ENCODE measurements at places on chromosomes 2 and 18.

GRCh38 chr2:84938194-84938879, 32.6 kb upstream of the KCMF1 start:
- DNase-seq = no peak

DNA sequence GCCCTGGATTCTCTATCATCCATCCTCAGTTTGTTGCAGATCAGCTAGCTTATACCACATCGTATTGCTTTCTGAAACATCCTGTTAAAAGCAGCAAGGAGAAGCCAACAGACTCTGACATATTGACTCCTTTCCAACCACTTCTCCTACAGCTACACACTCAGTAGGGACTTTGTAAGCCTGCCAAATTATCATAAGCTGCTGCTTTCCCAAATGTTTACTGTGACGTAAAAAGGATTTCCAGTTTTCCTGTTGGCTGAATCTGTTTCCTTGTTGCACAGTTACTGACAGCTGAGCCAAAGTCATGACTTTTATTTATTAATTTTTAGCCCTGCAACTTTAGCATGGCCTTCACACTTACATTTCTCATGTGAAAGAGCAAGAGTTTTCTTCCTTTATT, 294.3 kb downstream of the KCNJ3 start:
- no peak for DNase-seq

GRCh38 chr2:56590611-56591010, 406.8 kb downstream of the CCDC85A start:
- DNase-seq = no peak

- no peak for DNase-seq
Measured at GRCh38 chr2:160613466-160614153, 120.0 kb upstream of the RBMS1 start.

DNA sequence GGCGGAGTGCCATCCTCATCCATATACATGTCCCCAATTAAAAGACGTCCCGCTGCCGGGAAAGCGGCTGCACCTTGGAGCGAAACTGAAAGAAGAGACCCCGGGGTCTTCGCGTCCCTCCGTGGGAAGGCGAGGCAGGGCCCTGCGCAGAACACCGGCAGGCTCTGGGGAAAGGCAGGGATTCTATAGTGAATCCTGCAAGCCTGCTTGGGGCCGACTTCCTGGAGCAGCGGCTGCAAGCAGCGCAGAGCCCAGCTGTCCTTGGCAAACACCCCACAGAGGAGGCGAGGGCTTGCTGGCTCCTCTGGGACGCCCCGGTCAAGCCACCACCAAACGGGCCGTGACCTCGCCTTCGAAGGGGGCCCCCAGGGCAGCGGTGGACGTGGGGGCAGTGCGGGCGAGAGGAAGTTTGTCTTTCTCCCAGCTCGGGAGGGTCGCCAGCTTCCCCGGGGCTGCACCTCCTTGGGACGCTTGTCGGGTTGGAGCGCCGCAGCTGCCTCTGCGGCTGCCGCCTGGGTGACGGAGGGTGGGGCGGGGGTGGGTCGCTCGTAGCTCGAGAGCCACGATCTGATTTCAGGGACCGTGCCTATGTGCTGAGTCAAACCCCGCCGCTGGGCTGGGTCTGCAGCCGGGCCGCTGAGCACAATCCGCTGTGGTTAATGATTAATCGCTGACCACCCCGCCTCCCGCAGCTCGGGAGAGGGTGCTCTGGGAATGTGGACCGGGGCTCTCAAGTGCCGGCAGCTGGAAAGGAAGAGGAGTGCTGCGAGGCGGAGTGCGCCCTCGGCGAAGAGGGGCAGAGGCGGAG, 486 bp upstream of the GPR39 start:
- DNase-seq = no peak

GRCh38 chr2:111045771-111046444, 74.8 kb upstream of the BCL2L11 start:
- no peak for DNase-seq

- DNase-seq = peak; percentile 47
Measured at GRCh38 chr18:71784777-71785176, 759.4 kb downstream of the CBLN2 start.

GRCh38 chr2:217414429-217414828, 554.6 kb upstream of the TNP1 start:
- no peak for DNase-seq

- DNase-seq = no peak
Measured at GRCh38 chr18:9109523-9109922, 7.0 kb downstream of the NDUFV2 start.

- no peak for DNase-seq
Measured at GRCh38 chr18:58235001-58235436, 191.0 kb downstream of the NEDD4L start.

DNA sequence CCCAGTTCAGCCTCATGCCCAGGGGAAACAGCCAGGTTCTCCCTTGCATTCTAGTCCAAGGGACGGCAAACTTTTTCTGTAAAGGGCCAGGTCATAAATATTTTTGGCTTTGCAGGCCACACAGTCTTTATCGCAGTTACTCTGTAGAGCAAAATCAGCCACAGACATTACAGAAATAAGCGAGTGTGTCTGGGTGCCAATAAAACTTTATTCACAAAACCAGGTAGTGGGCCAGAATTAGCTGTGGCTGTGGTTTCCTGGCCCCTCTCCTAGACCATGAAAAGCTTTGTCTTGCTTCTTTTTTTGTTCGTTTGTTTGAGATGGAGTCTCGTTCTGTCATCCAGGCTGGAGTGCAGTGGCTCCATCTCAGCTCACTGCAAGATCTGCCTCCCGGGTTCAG, 80.1 kb downstream of the EIPR1 start:
- no peak for DNase-seq

DNA sequence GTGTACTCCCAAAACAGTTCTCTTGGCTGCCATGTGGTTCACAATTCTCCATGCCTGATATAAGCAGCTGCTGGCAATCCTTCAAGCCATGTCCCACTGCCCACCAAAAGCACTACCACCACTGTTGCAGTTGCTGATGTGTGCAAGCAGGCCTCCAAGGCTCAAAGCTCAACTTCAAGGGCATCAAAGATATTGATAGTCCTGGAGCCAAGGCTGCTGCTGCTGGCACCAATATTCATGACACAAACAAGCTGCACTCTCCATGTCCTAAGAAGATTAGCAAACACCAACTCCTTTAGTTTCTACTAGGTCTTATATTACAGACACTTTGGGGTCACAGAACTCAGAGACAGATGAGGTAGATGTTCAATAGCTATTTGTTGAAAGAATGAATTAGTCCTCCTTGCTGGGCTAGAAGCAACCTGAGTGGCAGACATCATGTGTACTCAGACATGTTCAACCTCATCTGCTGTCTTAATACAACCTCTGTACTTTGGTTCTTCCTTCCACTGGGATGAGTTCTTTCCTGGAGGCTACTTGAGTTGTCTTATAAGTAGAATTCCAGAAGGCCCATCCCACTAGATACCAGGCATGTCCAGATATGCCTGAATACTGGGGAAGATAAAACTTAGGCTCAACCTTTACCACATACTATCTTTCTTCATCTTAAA, 104.5 kb upstream of the UGP2 start:
- DNase-seq = no peak

- DNase-seq = no peak
Measured at GRCh38 chr18:56314396-56314795, 324.0 kb downstream of the TXNL1 start.

- no peak for DNase-seq
Measured at GRCh38 chr2:107730898-107731297, 95.8 kb upstream of the RGPD4 start.

DNA sequence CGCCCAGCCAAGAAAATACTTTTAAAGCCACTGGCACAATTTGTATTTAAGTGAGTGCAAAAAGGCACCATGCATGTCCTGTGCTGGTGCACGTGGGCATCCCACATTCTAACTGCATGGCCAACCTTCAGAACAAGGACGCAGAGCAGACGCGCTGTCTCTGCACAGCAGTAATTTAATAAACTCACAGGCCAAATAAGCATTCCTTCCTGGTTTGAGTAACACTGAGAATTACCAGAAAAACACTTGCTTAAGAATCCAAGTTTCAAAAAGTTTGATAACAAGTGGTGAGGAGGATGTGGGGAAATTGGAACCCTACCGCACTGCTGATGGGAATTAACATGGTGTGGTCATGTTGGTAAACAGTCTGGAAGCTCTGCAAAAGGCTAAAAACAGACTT, 38.7 kb downstream of the RPL31 start:
- no peak for DNase-seq

GRCh38 chr2:64769392-64770044, 115.8 kb upstream of the SERTAD2 start:
- no peak for DNase-seq

GRCh38 chr2:207930747-207931146, 94.6 kb downstream of the PLEKHM3 start:
- DNase-seq = no peak

- DNase-seq = no peak
Measured at GRCh38 chr2:1801541-1801940, 57.2 kb upstream of the PXDN start.

- no peak for DNase-seq
Measured at GRCh38 chr2:46886268-46887027, 29.2 kb downstream of the MCFD2 start.

DNA sequence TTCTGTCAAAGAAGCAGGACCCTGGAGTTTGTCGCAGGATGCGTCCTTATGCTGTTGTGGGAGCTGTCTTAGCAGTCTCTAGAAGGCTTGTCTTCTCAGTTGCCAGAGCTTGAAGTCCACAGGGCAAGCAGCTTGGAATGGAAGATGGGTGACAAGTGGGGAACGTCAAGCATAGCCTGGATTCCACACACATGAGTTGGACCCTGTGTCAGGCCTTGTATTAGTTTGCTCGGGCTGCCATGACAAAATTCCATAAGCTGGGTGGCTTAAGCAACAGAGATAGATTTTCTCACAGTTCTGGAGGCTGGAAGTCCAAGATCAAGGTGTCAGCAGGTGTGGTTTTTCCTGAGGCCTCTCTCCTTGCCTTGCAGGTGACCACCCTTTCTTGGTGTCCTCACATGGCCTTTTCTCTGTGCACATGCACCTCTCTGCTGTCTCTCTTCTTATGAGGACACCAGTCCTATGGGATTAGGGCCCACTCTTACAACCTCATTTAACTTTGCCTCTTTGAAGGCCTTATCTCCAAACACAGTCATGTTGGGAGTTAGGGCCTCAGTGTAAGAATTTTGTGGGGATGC, 51.3 kb downstream of the THNSL2 start:
- no peak for DNase-seq

DNA sequence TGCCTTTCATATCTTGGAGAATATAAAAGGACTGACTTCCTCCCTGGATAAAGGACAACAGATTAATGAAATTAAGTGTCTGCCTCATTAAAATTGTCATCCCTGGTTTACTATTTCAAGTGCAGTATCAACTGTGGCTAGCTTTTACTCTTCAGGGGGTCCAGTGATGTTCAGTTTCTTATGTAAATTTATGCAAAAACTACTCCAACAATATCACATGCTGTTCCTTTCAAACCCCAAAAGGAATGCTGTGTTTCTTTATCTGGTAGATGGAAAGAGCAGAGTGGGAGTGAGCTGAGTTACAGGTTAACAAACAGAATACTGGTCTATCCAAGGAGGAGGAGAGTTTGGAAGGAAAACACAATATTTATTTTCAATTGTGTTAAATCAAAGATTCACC, 283.7 kb upstream of the VWC2L start:
- DNase-seq = peak; percentile 45

DNA sequence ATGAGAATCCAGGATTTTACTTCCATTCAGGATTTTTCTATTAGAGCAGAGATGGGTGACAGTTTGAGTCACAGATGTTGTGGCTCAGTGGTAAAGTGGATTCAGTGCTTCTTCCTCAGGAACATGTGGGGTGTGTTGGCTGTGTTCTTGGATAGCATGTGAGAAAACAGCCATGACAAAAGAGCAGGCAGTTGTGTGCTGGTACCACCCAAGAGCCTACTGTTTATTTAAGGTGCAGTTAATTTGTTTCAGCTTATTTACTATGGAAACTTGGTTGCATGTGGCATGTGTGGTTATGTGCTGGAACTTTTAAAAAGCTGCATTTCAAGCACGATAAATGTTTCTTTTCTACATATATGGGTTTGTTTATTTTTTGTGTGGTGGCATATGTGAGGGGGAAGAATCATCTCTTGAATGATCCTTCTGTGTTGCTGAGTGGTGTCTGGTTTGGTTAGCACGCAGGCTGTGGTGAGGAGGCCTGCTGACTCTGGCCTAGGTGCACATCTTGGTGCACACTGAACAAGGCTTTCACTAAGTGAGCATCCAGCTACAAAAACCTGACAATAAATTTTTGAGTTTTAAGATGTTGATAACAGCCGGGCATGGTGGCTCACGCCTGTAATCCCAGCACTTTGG, 67.3 kb downstream of the SPTBN1 start:
- DNase-seq = no peak

GRCh38 chr2:172323256-172323655, 104.1 kb upstream of the ITGA6 start:
- DNase-seq = no peak

GRCh38 chr2:235834781-235835180, 333.4 kb downstream of the GBX2 start:
- no peak for DNase-seq

GRCh38 chr2:102509749-102510148, 36.7 kb downstream of the SLC9A4 start:
- no peak for DNase-seq

- DNase-seq = no peak
Measured at GRCh38 chr2:69781321-69782248, 39.7 kb downstream of the ANXA4 start.

DNA sequence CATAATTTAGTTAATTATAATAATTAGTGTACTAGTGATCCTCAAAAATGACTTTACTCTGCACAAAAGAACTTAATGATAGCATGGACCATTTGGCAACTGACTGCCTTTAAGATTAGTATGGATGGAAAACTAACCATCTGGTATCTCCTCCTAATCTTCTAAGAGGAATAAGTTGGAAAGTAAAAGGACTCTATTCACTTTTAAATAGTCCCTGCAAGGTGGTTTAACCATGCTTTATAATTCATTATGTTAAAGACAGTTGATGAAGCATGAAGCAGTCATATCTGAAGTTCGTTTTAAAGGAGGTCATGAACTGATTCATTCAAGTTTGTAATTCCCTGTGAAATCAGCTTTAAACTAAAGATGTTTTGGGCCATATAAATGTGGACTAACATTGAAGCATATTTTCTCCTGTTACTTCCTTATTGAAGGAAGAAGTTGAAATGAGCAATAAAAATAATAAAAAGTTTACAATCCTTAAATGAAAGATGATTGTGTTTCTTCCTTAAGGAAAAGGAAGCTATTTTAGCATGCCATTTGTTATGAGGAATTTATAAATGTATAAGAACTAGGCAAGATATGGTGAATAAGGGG, 446.0 kb downstream of the XIRP2 start:
- DNase-seq = peak; percentile 66

DNA sequence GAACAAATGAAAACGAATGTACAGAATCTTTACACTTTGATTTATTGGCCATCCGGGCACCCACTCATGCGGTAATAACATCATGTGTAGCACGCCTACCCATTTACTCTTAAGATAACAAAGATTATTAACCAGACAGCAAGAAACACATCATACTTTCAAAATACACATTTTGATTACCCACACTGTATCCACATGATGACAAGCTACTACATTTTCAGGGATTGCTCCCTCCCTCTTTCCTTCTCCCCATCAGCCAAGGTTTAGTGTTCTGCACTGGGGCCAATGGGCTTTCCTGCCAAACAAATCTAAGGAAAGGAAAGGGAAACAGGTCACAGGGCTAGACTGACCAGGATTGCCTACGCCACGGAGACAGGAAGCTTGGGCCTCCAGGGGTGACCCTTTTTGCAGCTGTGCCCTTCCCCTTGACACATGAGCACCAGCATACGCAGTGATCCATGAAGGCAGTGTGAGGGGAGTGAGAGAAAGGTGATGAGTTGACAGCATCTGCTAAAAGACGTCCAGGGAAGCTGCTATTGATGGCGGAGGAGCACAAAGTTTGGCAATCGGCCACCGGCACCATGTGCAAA, 76.5 kb downstream of the ZNF521 start:
- no peak for DNase-seq

- DNase-seq = no peak
Measured at GRCh38 chr18:36600548-36600947, 228.3 kb downstream of the TPGS2 start.

Data from HAP-1 (cell line).